Left lung (tissue), 14 donors: ENCODE measurements at places on chromosomes 11 and 22. TPM values are rescaled to one million over a fixed set of nuclear protein-coding genes. Genes with fewer than 3 reads are reported as not detected.

DNA sequence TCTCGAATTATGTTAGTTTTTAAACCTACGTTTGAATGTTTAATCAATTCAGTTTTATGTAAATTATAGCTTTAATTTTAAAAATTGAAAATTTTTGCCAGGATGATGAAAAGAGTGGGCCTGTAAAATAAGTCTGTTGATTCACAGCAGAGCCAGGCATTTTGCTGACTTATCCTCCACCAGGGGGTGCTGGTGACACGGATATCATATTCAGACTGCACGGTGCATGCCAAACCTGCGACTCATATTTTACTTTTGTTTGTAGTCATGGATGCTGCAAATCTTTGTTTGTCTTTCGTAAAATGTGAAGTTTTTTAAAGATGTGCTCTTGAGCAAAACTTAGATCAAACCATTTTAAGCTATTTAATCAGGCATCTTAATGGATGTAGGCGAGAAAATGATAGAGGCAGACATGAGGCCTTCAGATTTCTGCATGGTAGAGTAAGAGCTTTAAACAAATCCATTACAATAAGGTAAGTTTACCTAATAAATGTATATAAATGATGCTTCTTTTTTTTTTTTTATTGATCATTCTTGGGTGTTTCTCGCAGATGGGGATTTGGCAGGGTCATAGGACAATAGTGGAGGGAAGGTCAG is 3.6 kb upstream of the OR8B3 start:
- peak; percentile 49 for DNase-seq

The OR4X1 gene
- total RNA-seq = not detected

DNA sequence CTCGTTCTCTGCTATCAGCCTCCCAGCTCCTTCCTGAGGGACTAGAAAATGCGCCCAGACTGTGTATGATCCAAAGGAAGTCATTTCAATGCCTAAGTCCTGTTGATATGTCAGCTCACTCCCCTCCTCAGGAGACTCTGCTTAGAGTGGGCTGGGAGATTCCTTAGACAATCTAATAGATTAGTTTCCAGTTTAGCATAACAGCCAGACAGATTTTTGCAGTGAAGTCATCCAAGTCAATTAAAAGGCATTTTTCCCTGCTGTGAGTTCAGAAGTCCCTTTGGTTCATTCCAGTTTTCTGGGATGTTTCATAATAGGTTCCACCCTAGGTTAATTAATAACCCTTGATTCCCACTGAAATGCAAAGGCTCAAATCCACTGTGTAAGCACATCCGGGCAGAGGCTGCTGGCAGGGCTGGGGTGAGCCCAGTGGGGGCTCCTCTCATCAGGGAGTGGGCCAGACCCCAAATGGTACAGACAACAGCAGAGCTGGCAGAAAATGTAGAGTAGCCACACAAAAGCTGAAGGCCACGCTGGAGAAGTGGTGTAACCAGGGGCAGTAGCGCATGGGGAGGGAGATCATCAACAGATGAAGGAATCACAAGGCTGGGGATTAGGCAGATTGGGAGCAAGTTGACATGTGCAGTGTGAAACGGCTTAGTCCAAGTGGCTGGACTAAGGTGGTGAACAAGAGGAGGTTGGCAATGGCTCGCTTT is 90.6 kb downstream of the SYN3 start:
- DNase-seq = no peak

GRCh38 chr11:20084921-20085814 is 75.1 kb downstream of the DBX1 start:
- no peak for DNase-seq

- peak; percentile 69 for DNase-seq
These were observed at the start of gene LRP4 for GRCh38 chr11:46918083-46918787. Gene LRP4, minus strand, starts transcription at chr11:46918550. Its CDS starts 171 bp downstream, at chr11:46918379.

- DNase-seq = no peak
These were observed 389.1 kb downstream of the NXPE2 start for GRCh38 chr11:115067471-115067870.

The SEPTIN3 gene
- 0.99 TPM for total RNA-seq

The OR9G4 gene
- not detected for total RNA-seq

GRCh38 chr11:78926633-78927338 is 352.1 kb upstream of the NARS2 start:
- no peak for DNase-seq

The UBQLN3 gene
- 0.23 TPM for total RNA-seq

- peak; percentile 44 for DNase-seq
These were observed 34.1 kb upstream of the GLYATL1 start for GRCh38 chr11:58905011-58905720.

DNA sequence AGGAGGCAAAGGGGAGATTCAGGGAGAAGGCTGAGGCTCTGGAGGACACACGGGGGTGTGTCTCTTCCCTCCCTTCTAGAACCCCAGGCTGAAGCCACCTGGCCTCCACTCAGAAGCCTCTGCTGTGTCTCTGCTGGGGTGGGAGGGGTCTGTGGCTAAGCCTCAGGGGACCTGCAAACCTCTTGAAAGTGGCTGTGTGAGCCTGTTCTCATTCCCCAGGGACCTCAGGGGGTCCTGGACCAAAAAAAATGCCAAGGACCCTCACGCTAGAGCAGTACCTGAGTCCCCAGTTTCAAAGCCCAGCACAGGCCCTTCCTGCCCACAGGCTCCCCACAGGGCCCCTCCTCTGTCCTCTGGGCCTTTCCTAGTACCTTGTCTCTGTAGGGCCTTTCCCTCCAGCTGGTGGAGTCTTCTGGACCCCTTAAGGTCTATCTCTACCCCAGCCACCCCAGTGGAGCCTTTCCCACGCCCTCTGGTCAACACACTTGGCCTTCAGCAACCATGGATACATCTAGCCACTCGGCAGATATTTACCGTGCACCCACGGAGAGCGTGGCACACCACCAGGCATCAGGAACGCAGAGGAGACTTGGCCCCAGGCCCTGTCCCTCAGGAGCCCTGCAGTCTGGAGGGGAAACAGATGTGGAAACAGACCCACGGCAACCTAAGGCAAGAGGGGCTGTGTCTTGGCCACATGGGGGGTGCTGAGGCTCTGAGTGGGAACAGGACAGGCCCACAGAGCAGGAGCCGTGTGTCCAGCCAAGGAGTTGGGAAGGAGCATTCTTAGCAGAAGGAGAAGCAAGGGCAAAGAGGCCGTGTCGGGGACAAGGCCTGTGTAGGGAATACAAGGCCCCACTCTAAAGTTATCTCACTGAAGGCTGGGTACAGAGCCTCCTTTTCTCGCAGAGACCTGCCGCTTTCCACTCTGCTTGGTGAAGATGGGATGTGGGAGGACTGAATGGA is 18.5 kb downstream of the PLA2G6 start:
- no peak for DNase-seq

The CNGA4 gene
- total RNA-seq = 2.1 TPM

GRCh38 chr11:8219257-8220021 is 44.2 kb downstream of the LMO1 start:
- DNase-seq = peak; percentile 34

GRCh38 chr11:118198370-118198769 is 21.9 kb upstream of the SCN2B start:
- DNase-seq = peak; percentile 64

DNA sequence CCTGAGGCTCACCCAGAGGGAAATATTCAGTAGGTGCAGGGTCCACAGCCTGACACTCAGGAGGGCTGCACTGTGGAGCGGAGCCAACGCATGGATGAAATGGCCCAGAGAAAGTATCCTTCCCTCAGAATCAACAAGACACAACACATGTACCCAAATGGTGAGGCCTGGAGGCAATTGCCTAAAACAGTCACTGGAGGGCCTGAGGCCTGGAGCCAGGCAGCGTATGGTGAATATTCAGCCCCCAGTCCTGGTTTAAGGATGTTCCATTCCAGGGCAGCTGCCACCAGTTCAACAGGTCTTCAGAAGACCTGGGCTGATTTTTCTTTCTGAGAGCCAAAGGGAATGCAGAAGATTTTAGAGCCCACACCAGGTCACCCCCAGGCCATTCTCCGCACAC is 264.8 kb downstream of the INSC start:
- DNase-seq = no peak

- no peak for DNase-seq
These were observed 331.2 kb downstream of the TMEM135 start for GRCh38 chr11:87368858-87369480.

DNA sequence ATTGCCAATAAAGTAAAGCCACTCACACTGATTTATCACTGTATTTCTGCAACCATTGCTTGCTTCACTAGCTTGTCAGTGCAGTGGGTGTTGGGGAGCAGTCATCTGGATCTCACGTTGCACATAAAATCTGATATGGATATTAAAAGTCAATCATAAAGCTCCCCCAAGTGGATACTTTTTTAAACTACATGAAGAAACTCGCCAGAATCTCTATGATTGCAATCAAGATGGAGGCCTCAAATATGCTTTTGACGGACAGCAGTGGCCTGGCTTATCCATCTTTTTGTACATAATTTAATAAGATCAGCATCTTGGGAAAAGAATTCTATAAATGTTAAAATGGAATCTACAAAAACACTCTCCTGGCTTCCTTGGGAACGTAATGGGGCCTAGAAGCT is 137.7 kb downstream of the WT1 start:
- peak; percentile 75 for DNase-seq

The MB gene
- total RNA-seq = 3.3 TPM

DNA sequence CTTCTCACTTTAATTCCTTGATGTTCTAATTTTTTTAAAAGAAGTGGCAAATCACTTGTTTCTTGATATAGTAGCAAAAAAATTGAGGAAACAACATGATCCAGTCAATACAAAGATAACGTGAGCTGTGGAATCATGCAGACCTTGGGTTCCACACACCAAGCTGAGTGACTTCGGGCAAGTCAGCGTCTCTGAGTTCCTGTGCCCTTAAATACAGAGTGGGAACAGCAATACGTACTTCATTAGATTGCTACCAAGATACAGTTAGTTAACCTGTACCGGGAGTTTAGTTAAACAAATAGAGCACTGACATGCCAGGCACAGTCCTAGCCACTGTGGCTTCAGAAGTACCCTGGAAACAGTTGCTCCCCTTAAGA is 58.5 kb downstream of the PPP2R1B start:
- DNase-seq = no peak

GRCh38 chr11:74749965-74750296 is 1.3 kb downstream of the RNF169 start:
- no peak for DNase-seq

GRCh38 chr11:62116451-62116850 is 7.4 kb upstream of the INCENP start:
- no peak for DNase-seq

The SERHL2 gene
- total RNA-seq = 2.1 TPM

The UPK3A gene
- total RNA-seq = not detected
